Smooth muscle cell of bladder (primary cell): ENCODE measurements at places on chromosomes 6 and 20. TPM values are rescaled to one million over a fixed set of nuclear protein-coding genes. Genes with fewer than 3 reads are reported as not detected.

The OVOL2 gene
- not detected in 2 replicates for total RNA-seq

The EPHA7 gene
- under 0.01 and 0.37 TPM in 2 replicates for total RNA-seq

The TRIM15 gene
- not detected in 2 replicates for total RNA-seq

The MUC21 gene
- total RNA-seq = not detected in 2 replicates

The CTCFL gene
- not detected in 2 replicates for total RNA-seq

The CLDN20 gene
- total RNA-seq = not detected in 2 replicates

The TMEM244 gene
- total RNA-seq = not detected in 2 replicates

The CCDC28A gene
- total RNA-seq = 14.5 and 18.5 TPM in 2 replicates

The TBX18 gene
- 20.5 and 34.9 TPM in 2 replicates for total RNA-seq

The BMP7 gene
- 0.28 TPM in 1 of 2 replicates, not detected in the other for total RNA-seq

The ALDH5A1 gene
- total RNA-seq = 0.28 and 0.65 TPM in 2 replicates

The SIRPB1 gene
- total RNA-seq = 0.71 TPM in 1 of 2 replicates, not detected in the other

The PHF3 gene
- 47.2 and 51.8 TPM in 2 replicates for total RNA-seq

The ARFGEF3 gene
- under 0.01 and 0.18 TPM in 2 replicates for total RNA-seq

The CD164 gene
- total RNA-seq = 152 and 170 TPM in 2 replicates

The GPX5 gene
- not detected in 2 replicates for total RNA-seq

The CD93 gene
- total RNA-seq = 0.14 and 2.1 TPM in 2 replicates

The SLC26A8 gene
- 0.09 and 0.14 TPM in 2 replicates for total RNA-seq

The PNLDC1 gene
- 0.74 TPM in 1 of 2 replicates, not detected in the other for total RNA-seq

The GATA5 gene
- total RNA-seq = not detected in 2 replicates

The MACROD2 gene
- total RNA-seq = 0.14 and 0.55 TPM in 2 replicates
